ENCODE measurements at places on chromosomes 13 and 19.

DNA sequence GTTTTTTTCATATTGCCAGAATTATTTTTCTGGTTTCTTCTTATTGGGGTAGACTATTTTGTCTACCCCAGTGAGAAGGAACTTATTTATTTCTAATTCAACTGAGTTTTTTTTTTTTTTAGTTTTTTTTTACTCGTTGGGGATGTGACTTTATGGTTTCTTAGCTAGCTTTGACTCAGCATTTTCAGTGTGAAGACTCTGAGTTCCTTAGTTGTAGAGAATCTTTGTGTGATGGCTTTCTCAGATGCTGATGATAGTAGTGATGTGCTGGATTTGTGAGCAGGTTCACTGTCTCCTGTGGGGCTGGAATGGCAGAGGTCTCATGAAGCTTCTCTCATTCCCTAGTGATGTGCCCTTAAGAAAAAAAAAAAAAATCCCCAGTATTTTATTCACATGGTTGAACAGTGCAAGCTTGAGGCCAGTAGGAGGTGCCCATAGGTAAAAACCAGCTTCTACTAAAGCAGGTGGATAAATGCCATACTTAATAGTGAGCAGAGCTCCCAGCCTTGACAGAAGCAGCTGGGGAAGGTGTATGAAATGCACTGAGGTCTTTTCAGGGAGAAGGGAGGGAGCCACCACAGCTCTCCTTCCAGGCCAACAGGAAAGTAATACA lies 106.2 kb upstream of the KLF5 start:
- DNase-seq, result no peak

GRCh38 chr19:38891771-38892170 lies 7.6 kb downstream of the SIRT2 start:
- no peak for DNase-seq

- DNase-seq, result no peak
Observed at GRCh38 chr19:460877-461720, at the start of gene SHC2. Gene SHC2, minus strand, starts transcription at chr19:461033. Its CDS starts 37 bp downstream, at chr19:460996.

DNA sequence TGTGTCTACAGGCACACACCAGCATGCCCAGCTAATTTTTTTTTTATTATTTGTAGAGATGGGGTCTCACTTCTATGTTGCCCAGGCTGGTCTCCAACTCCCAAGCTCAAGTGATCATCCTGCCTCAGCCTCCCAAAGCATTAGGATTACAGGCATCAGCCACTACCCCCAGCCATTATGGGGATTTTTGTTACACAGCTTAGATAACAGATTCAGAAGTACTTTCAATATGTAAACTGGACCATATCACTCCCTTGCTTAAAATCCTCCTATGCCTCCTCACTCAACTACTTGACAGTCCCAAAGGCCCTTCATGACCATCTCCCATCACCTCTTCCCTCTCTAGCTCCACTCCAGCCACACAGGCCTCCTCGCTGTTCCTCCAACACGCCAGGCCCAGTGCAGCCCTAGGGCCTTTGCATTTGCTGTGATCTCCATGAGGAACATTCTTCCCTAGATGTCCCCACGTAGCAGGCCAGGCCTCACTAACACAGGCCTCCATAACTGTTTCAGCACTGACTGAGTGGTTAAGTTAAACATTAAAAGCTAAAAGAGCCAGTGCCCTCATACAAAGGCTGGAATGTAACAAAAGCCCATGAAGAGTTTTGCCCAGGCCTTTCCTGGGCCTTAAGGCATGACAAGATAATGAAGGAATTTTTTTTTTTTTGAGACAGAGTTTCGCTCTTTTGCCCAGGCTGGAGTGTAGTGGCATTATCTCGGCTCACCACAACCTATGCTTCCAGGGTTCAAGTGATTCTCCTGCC lies 2.5 kb downstream of the DOHH start:
- no peak for DNase-seq

- no peak for DNase-seq
Observed at GRCh38 chr19:50837300-50837699, 3.9 kb upstream of the KLK15 start.

- no peak for DNase-seq
Observed at GRCh38 chr13:110820322-110820721, 94.5 kb downstream of the ANKRD10 start.
